ENCODE measurements at places on chromosomes 3 and 15.

GRCh38 chr15:35115155-35115725 is 30.1 kb upstream of the NANOGP8 start:
- no peaks in the 10 kb centered on the region for H3K27me3 ChIP-seq
- no peaks in the 10 kb centered on the region for H3K4me1 ChIP-seq
- no peaks in the 10 kb centered on the region for H3K36me3 ChIP-seq
- no peak overlapping the region for H3K4me3 ChIP-seq
- no peak for DNase-seq
- no peak overlapping the region for H3K27ac ChIP-seq

DNA sequence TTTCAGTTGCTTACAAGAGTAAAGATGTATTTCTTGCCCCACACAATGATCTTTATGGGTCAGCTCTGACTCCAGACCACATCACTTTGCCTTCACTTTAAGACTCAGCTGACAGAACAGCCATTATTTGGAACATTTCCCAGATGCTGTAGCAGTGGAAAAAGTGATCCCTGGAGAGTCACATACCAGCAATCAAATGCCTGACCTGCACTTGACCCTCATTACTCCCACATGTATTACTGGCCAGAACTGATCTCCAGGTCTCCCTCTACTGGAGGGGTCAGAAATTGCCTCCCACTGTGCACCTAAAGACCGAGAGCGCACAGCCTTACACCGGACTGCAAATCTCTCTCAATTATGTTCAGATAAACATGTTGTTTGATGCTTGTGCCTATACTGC is 88.6 kb upstream of the ZNF385D start:
- H3K27ac ChIP-seq: no peak overlapping the region
- H3K27me3 ChIP-seq: no peaks in the 10 kb centered on the region
- no peak overlapping the region for H3K4me3 ChIP-seq
- H3K36me3 ChIP-seq: no peaks in the 10 kb centered on the region
- no peaks in the 10 kb centered on the region for H3K4me1 ChIP-seq

DNA sequence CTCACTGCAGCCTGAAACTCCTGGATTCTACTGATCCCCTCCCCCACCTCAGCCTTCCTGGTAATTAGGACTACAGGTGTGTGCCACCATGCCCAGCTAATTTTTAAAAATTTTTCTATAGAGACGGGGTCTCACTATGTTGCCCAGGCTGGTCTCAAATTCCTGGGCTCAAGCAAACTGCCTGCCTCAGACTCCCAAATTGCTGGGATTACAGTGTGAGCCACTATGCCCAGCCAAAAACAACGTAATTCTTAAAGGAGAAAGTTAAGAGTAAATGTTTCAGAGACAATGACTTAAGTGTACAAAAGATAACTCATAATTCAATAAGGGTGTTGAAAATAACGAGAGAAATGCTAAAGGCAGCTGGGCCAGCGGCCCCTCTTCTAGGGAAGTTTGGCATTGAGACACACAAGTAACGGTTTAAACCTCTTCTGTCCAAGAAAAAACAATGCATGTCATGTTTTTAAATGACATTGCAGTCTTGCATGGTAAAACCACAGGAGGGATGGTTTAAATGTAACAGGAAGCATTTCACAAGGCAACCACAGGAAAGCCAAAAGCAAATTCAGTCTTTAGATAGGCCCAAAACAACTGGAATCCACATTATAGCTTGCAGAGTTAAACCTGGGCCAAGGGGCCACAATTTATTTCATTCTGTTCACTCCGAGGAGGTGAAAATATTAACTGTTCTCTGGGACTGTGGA is 5.1 kb downstream of the PROK2 start:
- H3K4me1 ChIP-seq: peaks cover 10% of the 10 kb centered on the region
- H3K4me3 ChIP-seq: no peak overlapping the region
- peaks cover 3% of the 10 kb centered on the region for H3K36me3 ChIP-seq
- H3K27ac ChIP-seq: no peak overlapping the region
- peaks cover 48% of the 10 kb centered on the region for H3K27me3 ChIP-seq

- DNase-seq: no peak
- H3K4me1 ChIP-seq: no peaks in the 10 kb centered on the region
- H3K27ac ChIP-seq: no peak overlapping the region
- no peaks in the 10 kb centered on the region for H3K36me3 ChIP-seq
- H3K4me3 ChIP-seq: no peak overlapping the region
Observed at GRCh38 chr15:35627696-35628095, 81.7 kb upstream of the DPH6 start.

All from effector memory CD8-positive, alpha-beta T cell (primary cell).